ENCODE measurements at places on chromosomes 1 and 21.

GRCh38 chr1:21661886-21662285, 7.3 kb downstream of the RAP1GAP start:
- no peak for DNase-seq

- DNase-seq: no peak
Observed at GRCh38 chr1:183302452-183303322, 115.5 kb downstream of the NMNAT2 start.

- DNase-seq: no peak
Observed at GRCh38 chr1:15429701-15430149, 8.5 kb upstream of the CTRC start.

DNA sequence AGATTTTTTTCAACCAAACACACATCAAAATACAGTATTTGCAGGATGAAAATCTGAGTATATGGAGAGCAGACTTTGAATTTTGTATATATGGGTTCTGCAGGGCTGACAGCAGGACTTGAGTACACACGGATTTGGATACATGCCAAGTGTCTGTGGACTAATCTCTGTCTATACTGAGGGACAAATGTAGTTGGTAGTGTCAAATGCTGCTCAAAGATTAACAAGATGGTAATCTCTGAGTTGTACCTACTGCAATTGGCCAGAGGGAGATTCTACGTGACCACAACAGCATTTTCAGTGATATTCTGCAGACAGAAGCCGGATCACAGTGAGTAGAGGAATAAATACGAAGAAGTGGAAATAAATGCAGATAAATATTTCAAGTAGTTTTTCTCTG, 43.4 kb downstream of the SHCBP1L start:
- no peak for DNase-seq

DNA sequence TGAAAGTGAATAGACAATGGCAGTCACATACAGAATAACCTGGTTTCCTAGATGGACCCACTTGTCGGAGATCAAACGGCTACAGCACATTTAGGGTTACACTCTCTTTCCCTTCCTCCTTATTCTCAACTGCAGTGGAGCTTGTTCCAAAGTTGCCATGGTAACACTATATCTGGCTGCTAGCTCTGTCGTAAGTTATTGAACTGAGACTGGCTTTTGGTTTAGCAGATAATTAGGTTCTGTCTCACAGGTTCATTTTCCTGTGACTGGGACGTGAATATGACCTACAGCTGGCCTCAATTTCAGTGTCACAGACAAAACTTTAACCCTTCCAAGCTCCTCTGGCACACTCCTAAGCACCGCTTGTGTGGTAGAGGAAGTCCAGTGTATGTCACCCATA, 875.8 kb downstream of the USP25 start:
- DNase-seq: no peak

DNA sequence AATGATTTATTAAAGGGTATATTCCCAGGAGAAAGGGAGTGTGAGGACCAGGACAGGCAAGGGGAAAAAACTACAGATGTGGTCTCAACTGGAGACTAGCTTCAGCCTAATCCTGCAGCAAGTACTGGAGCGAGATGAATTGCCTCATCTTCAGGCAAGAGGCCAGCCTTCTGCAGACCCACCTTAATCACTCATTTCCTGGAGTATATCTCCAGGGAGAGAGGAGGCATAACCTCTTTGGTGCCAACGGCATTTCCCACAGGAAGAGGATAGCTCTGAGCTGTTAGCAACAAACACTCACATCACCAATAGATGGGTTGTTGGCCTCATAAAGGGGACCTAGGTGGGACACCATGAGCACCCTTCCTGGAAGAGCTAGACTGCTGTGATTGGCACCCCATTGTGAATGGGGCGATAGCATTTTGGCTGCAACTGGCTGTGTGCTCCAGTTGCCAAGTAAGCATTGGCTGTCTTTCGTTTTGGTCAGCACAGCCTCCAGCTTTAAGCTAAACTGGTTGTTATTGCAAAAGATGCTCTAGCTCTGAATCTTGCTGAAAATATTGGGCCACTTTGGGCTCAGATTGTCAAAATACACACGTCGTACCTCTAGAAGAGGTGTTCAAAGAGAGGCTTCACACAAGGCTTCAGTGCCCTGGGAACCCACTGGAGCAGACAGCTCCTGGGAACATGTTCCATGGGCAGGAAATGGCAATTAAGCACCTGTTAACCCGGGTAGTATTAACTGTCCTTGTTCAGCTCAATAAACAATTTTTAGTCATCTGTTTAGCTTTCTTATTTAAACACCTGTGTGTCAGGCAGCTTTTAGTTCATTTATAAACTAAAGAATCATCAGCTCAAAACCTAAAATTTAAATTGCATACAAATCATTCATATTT, 314.8 kb upstream of the C1orf87 start:
- no peak for DNase-seq

DNA sequence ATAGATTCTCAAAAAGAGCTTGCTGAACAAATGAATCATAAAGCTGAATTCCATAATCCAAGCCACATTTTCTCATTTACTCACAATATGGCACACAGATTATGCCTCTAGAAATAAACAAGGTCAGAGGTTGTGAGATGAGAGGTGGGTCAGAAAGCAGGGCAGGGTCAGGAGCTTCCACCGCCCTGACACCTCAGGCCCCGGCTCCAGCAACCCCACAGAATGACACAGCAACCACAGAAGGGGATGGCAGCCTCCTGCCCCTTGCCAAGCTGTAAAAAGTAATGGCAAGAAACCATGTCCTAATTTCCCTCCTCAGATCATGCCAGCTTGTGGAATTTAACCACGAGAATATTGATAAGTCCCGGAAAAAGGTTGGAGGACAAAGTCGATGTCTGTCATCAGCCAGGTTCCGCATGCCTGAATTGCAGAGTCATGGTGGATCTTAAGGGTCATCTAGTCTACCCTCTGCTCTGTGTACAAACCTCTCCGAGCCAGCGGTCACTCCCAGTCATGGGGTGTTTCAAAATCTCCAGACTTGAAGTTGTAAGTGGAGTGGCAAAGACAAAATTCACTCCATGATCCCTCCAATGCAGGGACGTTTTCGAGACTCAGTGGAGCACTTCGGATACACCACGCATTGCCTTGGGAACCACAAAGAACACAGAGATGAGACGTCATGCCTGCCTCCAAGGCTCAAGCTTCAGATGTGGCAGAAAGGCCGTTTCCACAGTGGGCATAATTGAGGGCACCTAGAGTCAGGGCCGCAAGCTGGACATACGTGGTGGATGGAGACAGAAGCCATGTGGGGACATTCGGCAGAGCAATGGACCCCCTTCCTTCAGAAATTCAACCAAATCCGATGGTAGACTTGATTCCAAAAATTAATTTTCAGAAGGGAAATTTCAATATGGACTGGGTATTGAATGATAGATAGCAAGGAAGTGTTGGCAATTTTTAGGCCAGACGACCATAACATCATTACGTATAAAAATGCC, 254.0 kb downstream of the TOMM20 start:
- DNase-seq: no peak

DNA sequence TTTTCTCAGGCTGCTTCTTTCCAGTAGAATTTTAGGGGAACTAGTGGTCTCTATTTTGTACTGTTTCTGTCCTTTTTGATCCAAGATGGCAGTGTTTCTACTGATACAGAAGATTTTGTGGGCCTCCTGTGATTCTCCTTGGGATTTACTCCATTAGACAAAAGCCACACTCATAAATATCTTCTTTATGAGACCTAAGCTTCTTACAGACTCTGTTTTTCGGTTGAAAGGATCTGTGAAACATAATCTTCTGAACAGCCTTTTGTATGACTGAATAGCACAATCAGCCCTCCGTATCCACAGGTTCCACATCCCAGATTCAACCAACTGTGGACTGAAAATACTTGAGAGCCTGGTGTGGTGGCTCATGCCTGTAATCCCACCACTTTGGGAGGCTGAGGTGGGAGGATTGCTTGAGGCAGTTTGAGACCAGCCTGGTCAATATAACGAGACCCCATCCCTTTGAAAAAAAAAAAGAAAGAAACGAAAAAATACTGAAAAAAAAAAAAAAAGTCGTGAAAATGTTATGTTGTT, 10.8 kb upstream of the PSMD4 start:
- DNase-seq: no peak

DNA sequence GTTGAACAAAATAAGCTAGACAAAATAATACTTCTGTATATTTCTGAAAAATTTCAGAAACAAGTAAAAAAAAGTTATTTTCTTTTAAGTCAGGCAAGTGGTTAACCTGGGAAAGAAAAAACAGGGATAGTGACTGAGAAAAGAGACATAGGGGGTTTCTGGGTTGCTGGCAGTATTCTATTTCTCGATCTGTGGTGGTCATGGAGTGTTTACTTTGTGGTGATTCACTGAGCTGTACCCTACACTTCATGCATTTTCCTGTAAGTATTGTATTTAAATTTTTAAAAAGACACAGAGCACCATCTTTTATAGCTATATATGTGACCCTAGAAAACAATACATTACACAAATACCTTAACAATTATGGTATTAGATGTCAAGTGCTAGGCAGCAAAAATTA, 58.2 kb downstream of the ZNF644 start:
- DNase-seq: no peak

Measured in DMS 273 treated with DMSO at 0.1 percent for 48 hours (cell line).